ENCODE measurements at places on chromosomes 1 and 21.

GRCh38 chr1:101187297-101187696 is 49.5 kb upstream of the S1PR1 start:
- no peak for DNase-seq

- peak; percentile 65 for DNase-seq
Observed at GRCh38 chr1:219292999-219293398, 119.3 kb downstream of the LYPLAL1 start.

DNA sequence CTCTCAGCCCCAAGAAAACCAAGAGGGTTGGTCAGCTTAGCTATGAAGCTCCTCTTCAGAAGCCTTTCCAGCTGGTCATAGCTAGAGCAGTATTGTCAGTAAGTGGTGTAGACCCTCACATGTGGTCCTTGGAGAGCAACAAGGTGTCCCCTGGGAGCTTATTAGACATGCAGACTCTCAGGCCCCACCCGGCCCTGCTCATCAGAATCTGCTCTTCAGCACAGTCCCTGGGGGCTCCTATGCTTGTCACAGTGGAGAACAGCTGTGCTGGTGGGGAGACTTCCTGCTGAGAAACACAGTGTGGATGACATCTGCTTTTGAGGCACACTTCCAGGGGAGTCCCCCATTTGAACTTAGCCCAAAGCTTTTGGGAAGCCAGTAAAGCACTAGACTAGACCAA is 21.9 kb upstream of the NEK2 start:
- peak; percentile 47 for DNase-seq

GRCh38 chr1:41683681-41684500 is 199.4 kb upstream of the EDN2 start:
- DNase-seq, result no peak

GRCh38 chr1:16246961-16247360 is 10.0 kb upstream of the CPLANE2 start:
- no peak for DNase-seq

DNA sequence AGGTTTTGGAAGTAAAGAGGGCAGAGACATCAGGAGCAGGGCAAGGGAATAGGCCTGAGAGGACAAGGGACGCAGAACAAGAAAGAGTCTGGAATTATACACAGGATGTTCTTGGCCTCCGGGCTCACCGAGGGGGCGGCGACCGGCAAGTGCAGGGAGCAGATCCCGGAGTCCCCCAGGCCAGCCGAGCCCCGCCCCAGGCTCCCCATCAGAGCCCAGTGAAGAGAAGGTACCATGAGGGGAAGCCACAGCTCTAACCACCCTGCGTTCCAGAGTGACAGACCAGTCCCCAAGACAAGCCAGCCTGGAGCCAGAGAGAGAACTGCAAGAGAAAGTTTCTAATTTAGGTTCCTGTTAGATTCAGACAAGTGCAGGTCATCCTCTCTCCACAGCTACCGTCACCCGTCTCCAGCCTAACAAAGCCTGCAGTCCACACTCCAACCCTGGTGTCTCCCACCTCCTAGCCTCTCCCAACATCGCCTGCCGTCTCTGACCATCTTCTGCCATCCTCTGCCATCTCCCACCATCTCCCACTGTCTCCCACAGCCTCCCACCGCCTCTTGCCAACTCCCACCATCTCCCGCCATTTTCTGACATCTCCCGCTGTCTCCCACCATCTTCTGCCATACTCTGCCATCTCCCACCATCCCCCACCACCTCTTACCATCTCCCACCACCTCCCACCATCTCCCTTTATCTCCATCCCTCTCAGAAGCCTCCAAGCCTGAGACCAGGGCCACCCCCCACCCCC is 42.5 kb downstream of the CAPN2 start:
- no peak for DNase-seq

DNA sequence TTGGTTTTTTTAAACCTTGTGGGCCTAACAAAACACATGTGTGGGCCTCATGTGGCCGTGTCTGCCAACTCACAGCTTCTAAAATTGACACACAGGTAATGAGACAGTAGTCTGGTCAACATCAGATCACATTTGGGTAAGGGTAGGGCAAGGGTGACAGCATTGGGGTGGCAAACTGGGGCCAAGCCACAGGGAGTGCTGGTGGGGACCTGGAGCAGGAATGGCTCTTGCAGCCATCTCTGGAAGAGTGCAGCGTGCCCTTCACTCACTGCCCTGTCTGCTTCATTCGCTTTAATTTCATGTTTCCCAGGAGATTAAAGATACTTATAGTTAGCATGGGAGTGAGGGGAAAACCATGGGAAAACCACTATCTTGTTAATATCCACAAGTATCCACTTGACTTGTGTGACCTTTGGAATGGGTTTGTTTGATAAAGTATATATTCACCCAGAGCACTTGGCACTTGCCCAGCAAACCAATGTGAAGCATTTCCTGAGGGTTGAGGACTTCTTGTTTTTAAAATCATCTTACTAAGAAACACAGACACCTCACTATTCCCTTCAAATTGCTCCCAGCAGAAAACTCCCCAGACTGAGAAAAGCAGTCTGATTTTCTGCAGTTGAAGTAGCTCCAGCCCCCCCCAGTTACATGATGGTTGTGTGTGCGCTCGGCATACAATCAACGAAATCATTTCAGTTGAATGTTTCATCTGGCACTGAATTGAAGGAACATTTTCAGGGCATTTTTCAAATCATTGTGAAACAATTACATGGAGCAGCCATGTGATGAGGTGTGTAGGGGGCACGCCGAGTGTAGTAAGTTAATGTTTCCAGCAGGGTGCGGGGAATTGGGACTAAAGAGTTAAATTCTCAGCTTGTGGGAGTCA is 175.7 kb downstream of the VPS13D start:
- DNase-seq, result peak; percentile 48

GRCh38 chr1:45772971-45773370 is 22.5 kb upstream of the IPP start:
- DNase-seq, result no peak

- DNase-seq, result peak; percentile 33
Observed at GRCh38 chr1:1202831-1203560, 3.4 kb downstream of the TNFRSF18 start.

DNA sequence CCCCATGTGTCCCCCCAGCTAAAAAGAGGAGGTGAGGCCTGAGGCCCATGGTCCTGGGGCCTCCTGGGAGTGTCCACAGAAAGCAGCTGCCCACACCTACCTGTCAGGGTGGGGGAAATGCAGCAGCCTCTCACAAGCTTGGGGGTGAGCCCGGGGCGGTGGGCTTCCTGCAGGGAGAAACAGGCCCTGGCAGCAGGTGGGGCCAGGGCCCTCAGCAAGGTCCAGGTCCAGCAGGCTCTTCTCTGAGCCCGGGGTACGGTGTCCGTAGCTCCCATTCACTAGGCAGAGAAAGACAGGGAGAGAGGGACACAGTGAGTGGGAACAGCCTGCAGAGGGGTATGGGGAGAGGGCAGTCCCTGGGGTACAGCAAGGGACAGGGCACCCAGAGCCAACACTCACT is 139.0 kb downstream of the GLIS1 start:
- no peak for DNase-seq

GRCh38 chr1:183575606-183576005 is 14.7 kb downstream of the NCF2 start:
- peak; percentile 42 for DNase-seq

DNA sequence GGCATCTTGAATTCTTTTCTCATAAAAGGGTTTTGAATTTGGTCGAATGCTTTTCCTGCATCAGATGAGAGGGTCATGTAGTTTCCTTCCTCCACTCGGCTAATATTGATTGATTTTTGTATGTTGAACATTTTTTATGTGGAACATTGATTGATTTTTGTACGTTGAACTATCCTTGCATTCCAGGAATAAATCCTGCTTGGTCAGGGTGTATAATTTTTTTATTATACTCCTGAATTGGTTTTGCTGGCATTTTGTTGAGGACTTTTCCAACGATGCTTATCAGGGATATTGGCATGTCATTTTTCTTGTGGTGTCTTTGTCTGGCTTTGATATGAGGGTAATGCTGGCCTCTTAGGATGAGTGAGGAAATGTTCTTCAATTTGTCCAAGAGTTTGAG is 8.5 kb downstream of the TMEM240 start:
- no peak for DNase-seq

DNA sequence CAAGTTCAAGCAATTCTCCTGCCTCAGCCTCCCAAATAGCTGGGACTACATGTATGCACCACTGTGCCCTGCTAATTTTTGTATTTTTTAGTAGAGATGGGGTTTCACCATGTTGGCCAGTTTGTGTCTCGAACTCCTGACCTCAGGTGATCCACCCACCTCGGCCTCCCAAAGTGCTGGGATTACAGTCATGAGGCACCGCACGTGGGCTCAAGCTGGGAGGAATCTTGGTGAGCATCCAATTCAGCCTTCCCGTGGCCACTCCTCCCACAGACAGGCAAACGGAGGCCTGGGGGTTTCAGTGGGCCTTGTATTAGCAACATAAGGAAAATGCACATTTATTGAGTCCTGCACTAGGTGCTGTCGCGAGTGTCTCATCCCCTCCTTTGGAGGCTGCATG is 24.5 kb upstream of the VWA5B1 start:
- DNase-seq, result no peak

DNA sequence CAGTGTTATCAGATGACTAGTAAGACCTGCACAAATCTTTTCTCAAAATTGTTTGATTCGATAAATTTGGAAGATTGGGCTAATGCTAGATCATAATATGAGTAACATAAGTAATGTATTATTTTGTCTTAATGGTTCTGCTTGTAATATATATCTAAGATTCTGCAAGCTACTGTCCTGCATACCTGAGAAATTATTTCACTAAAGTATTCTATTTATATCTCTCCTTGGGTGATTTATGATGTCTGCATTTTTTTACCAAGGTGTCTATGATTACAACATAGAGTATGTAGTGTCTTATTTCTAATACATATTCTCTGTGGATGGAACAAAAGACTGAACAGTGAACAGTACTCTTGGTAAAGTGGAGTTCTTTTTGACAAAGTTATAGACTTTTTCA is 166.6 kb downstream of the CLEC20A start:
- DNase-seq, result no peak
